ENCODE measurements at places on chromosomes 7 and 10.

DNA sequence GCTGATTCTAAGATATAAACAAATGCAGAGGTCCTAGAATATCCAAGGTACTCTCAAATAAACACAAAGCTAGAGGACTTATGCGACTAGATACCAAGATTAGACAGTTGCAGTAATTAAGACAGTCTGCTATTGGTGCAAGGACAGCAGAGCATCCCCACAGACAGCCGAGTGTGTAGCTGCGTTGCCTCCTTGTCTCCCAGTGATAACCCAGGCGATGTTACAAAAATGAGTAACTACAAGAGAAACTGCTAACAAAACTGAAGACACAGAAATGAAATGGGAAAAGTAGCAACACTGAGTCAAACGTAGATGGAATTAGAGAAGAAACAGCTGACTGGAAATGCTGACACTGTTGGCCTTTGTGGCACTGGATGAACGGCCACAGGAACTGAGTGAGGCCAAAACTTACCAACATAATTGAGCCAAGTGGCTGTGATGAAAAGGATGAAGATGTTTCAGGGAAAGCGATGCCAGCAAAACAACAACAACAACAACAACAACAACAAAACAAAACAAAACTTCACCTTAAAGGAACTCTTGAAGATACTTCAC lies 54.3 kb downstream of the BAIAP2L1 start:
- ATAC-seq = no peak

DNA sequence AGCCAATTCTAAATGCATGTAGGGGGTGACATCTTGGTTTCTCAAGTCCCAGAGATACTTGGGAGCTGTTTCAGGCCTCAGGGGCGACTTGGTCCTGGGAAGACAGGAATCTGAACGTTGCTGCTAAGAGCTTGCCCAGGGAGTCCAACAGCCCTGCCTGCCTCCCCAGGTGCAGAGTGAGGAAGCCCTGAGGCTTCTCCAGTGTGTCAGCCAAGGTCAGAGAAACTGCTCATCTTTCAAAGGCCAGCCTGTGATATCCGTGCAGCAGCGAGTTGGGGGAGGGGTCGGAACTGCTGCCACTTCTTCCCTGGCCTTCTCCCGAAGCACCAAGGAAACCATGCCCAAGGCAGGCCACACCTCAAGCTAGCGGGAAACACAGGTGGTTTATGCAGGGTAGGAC lies 9.7 kb downstream of the GDF2 start:
- ATAC-seq = no peak

DNA sequence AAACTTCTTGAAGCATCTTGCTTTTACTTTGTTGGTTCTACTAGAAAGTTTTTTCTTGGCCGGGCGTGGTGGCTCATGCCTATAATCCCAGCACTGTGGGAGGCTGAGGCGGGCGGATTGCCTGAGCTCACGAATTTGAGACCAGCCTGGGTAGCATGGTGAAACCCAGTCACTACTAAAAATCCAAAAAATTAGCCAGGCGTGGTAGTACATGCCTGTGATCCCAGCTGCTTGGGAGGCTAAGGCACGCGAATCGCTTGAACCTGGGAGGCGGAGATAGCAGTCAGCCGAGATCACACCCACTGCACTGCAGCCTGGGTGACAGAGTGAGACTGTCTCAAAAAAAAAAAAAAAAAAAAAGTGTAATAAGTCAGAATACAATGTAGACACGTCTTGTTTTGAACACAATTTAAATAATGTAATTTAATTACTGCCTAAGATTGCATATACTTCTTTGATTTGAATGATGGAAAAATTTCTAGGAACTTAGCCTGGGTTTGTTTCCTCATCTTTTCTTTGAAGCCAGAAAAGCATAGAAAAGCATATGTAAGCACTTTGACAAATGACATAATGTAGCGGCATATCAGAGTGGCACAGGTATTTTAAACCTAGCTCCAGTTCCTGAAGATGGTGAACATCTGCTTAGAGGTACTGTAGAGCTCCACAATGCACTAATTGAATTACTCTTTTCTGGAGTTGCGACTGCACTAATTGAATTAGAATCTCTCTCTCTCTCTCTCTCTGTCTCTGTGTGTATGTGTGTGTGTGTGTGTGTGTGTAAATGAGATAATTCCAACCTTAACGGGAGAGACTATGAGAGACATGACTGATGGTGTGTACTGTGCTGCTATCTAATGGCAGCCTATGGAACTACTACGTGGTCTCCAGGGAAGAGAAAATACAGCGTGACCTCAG lies 87.8 kb downstream of the BTRC start:
- ATAC-seq = peak; percentile 89

- no peak for ATAC-seq
Measured at GRCh38 chr10:118412132-118412760, 70.1 kb upstream of the FAM204A start.

GRCh38 chr7:112202816-112203215 lies 3.4 kb downstream of the DOCK4 start:
- no peak for ATAC-seq

DNA sequence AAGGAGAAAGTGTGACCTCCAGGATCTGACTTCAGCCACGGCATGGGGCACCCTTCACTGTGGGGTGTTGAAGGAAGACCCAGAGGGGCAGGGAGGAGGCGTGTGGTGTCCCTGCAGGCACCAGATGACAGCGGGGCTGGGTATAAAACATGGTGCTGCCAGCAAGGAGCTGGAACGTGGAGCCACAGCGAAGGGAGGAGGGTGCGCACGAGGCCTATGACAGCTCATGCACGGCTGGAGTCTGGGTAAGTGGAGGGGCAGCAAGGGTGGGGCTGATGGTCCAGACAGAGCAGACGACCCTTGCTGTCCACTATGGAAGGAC lies 27.8 kb upstream of the FOXL3 start:
- ATAC-seq = no peak

GRCh38 chr7:40584667-40585433 lies 450.0 kb downstream of the SUGCT start:
- ATAC-seq = no peak

- ATAC-seq = peak; percentile 74
Measured at GRCh38 chr10:63699785-63700613, 178.8 kb downstream of the REEP3 start.

GRCh38 chr7:10412422-10413019 lies 561.2 kb upstream of the PHF14 start:
- ATAC-seq = no peak

- ATAC-seq = peak; percentile 88
Measured at GRCh38 chr7:65216469-65216868, 157.2 kb upstream of the ZNF92 start.

- ATAC-seq = peak; percentile 44
Measured at GRCh38 chr7:22332461-22332870, 24.5 kb downstream of the RAPGEF5 start.

- ATAC-seq = no peak
Measured at GRCh38 chr7:84331616-84332015, 137.0 kb upstream of the SEMA3A start.

GRCh38 chr10:101767966-101768790 lies 7.7 kb downstream of the FGF8 start:
- no peak for ATAC-seq

DNA sequence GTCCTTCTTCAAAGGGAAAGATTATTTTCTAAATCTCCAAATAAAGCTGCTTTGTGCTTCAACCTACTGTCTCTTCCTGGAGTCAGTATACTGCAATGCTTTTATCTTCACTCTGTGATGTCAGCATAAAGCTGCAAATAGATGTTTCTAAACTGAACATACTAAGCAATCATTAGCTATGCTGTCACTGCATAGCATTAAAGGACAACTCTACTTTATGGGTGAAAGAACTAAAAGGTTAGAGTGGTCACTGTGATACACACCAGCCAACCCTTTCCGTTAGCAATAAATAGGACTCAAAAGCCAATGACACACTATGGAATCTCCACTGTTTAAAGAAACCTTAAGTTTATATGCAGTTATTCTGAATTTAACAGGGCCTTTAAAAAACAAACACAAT lies 1.8 kb downstream of the CCDC186 start:
- ATAC-seq = no peak

DNA sequence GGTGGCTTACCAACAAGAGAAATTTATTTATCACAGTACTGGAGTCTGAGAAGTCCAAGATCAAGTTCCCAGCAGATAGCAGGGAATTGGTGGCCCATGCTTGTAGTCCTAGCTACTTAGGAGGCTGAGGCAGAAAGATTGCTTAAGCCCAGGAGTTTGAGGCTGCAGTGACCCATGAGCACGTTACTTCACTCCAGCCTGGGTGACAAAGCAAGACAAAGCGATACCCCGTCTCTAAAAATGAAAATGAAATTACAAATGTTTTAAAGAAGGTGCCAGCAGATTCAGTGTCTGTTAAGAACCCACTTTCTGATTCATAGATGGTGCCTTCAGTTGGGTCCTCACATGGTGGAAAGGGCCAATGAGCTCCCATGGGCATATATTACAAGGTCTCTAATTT lies 20.6 kb upstream of the ARHGAP12 start:
- ATAC-seq = no peak

GRCh38 chr10:83375274-83375673 lies 764.0 kb upstream of the GHITM start:
- no peak for ATAC-seq

GRCh38 chr7:2006921-2007381 lies 225.8 kb downstream of the MAD1L1 start:
- no peak for ATAC-seq

DNA sequence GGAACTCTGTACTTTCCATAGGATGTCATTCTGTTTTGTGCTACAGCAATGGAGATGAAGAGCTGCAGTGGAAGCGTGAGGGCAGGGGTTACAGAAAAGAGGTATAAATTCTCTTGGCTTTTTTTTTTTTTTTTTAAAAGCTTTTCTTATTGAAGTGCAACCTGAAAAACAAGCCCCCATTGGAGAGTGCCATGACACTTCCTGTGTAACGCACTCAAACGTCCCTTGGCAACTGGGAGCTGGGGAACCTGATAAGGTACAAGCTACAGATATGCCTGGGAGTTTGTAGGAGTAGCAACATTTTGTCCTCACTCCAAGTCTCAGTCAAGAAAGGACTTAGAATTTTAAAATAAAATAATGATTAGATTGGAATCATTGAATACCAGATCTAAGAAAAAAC lies 512.1 kb downstream of the RPS24 start:
- ATAC-seq = no peak

DNA sequence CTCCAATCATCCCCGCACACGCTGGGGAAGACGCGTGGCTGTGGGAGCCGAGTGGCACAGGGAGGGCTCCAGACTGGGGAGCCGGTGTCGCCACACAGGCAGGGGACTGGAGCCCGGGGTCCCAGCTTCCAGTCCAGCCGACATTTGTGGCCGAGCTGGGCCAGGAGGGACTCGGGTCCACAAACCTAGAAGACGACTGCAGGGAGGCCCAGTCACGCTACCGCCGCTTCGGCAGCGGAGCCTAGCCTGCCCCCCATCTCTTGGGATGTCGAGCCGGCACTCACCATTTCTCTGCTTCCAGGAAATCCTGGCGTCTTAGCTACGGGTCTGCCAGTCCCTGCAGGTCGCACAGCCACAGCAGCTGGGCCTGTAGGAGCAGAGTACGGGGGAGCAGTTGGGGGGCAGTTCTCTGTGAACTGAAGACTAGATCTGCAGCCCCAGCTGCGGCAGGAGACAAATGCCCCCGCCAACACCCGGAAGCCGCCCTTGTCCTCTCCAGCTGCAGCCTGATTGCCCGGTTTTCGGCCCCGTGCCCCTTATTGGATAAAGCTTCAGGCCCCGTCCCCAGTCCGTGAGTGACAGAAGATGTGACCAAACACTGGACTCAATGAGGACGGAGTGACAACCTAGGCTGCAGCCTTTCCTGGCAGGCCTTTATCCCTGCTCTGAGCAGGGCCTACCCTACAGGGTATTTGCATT lies 270.7 kb downstream of the ZNF33B start:
- ATAC-seq = peak; percentile 97

- no peak for ATAC-seq
Measured at GRCh38 chr10:132834891-132835847, 49.2 kb upstream of the NKX6-2 start.

- no peak for ATAC-seq
Measured at GRCh38 chr7:6886198-6886597, 60.1 kb upstream of the CCZ1B start.

DNA sequence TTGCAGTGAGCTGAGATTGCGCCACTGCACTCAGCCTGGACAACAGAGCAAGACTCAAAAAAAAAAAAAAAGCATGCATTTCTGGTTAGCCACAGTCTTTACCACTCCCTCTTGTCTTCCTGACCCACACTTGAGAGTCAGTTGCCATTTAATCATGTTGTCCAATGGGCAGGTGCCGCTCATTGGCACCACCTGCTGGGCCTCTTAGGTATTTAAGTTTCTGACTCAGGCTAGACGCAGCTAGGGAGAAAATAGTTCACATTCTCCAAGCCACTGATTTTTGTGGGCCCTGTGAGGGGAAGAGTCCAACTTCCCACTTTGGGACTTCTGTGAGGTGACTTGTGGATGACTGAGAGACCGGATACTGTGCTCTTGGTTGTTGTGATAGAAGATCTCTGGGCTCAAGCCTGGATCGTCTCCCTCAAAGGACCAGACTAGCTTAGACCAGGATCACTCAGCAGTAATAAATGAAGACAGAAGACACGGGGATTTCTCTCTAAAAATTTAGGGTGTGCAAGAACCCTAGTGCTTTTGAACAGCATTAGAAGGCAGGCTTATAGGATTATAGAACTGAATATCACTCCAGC lies 26.8 kb upstream of the SORCS3 start:
- ATAC-seq = peak; percentile 52

- ATAC-seq = no peak
Measured at GRCh38 chr10:86438091-86438749, 71.6 kb upstream of the GRID1 start.

DNA sequence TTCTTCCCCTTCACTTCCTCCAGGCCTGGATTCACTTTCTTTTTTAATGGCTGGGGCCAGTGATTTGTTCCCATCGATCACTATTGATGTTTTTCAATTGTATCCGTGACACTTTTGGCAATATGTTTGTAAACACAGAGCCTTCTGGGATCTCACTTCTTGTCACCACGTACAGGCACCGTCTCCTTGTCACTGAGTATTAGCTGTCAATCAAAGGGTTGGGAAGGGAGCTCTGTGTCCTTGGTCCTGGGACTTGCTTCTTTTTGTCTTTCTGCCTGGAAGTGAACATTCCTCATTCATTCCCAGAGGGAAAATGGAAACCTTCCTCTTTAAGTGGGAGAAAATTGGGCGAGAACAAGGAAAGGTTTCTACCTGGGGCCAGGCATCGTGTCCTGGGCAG lies 157.4 kb downstream of the PLXNA4 start:
- no peak for ATAC-seq

DNA sequence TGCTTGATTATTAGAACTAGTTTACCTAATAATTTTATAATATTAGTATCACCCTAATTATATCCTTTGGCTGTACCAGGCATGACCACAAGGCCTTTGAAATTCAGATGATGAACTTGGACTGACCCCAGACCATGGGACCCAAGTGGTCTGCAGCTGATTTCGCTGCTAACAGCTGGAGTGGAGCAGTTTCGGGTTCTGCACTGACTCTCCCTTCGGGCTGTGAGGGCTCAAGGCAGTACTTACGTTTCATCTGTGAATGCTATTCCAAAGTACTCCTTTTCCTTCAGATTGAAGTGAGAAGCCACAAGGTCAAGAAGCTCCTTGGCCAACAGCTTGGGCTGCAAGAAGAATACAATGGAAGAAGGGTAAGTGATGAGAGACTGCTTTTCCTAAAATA lies 223.8 kb downstream of the PRPF18 start:
- ATAC-seq = no peak

All from esophagus mucosa (tissue), 1 donor.